ENCODE measurements at places on chromosomes 1 and 21. TPM values are rescaled to one million over a fixed set of nuclear protein-coding genes. Genes with fewer than 3 reads are reported as not detected.

TRABD2B gene
- total RNA-seq, result not detected

TEDDM1 gene
- total RNA-seq, result not detected

RNF186 gene
- total RNA-seq, result not detected

CYP4A22 gene
- not detected for total RNA-seq

KCNJ9 gene
- total RNA-seq, result not detected

Measured in CD4-positive, alpha-beta T cell (primary cell).